ENCODE measurements at places on chromosomes 1 and 21.

DNA sequence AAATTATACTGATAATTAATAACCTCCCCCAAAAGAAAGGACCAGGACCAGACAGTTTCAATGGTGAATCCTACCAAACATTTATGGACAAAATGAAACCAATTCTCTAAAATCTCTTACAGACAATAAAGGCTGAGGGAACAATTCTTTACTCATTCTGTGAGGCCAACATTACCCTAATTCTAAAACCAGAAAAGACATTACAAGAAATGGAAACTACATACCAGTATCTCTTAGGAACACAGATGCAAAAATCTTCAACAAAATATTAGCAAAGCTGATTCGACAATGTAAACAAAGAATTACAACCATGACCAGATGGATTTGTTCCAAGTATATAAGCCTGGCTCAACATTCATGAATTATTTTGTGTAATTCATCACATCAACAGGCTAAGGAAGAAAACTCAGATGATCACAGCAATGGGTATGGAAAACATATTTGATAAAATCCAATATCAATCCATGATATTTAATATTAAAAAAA is 8.6 kb downstream of the TMED5 start:
- DNase-seq, result no peak

DNA sequence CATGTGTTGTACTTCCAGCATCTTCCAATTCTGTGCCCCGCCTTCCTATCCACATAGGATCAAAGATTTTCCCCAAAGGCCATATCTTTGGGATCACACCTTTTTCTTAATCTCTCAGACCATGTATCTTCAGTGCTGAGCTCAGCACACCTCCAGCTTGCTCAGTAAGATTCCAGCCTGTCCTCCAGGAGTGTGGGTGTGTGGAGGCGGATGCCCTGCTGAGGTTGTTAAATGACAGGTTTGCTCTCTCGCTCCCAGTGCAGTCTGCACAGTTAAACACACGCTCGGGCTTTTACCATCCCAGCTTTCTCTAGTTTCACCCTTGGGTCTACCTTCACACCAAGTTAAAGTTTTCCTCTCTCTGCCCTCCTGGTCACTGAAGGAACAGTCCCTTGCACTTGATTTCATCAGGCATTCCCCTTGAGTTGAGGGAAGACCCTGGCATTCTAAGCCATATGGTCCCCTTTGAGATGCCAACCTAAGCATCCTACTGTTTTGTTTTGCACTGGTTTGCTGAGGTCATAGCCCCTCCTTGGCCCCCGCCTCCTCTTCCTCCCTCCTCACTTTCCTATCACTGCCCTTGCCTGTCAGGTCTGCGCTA is 13.7 kb downstream of the MYOG start:
- no peak for DNase-seq

GRCh38 chr1:22127731-22128130 is 15.2 kb downstream of the WNT4 start:
- no peak for DNase-seq

- peak; percentile 96 for DNase-seq
These were observed 114.3 kb downstream of the RERE start for GRCh38 chr1:8702850-8703810.

- no peak for DNase-seq
These were observed 20.1 kb downstream of the PPP2R5A start for GRCh38 chr1:212305342-212305741.

Measured in aorta (tissue), 5 donors.